ENCODE measurements at places on chromosomes 13 and 19.
A peak's percentile ranks its signal among the peaks of the same experiment; 100 is the strongest.

GRCh38 chr19:6577476-6578125 lies 13.3 kb downstream of the CD70 start:
- peak overlapping the region; percentile 63 for H3K27ac ChIP-seq
- H3K36me3 ChIP-seq = no peaks in the 10 kb centered on the region
- DNase-seq = no peak
- H3K4me1 ChIP-seq = no peaks in the 10 kb centered on the region

GRCh38 chr13:64688893-64689677 lies 2541.1 kb downstream of the PCDH9 start:
- DNase-seq = no peak
- no peaks in the 10 kb centered on the region for H3K4me1 ChIP-seq

DNA sequence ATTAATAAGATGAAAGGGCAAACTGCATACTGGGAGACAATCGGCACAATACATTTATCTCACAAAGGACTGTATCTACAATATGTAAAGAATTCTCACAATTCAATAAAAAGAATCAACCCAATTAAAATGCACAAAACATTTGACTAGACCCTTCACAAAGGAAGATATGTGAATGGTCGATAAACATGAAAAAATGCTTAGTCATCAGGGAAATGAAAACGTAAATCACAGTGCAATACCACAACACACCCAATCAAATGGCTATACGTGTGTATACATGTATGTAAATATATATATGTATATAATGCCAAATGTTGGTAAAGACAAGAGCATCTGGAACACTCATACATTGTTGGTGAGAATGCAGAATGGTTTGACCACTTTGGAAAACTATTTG lies 21.9 kb upstream of the RFC3 start:
- peaks cover 41% of the 10 kb centered on the region for H3K4me1 ChIP-seq
- H3K36me3 ChIP-seq = no peaks in the 10 kb centered on the region
- H3K27ac ChIP-seq = no peak overlapping the region
- DNase-seq = no peak

GRCh38 chr19:10389863-10390262 lies 9.5 kb upstream of the TYK2 start:
- no peak overlapping the region for H3K4me3 ChIP-seq
- DNase-seq = no peak
- H3K27ac ChIP-seq = no peak overlapping the region
- peaks cover 42% of the 10 kb centered on the region for H3K36me3 ChIP-seq
- no peaks in the 10 kb centered on the region for H3K4me1 ChIP-seq

GRCh38 chr13:93561576-93562225 lies 335.1 kb downstream of the GPC6 start:
- no peak for DNase-seq
- H3K36me3 ChIP-seq = no peaks in the 10 kb centered on the region
- H3K27ac ChIP-seq = no peak overlapping the region
- no peak overlapping the region for H3K4me3 ChIP-seq

GRCh38 chr19:12990853-12991252 lies 4.4 kb upstream of the NFIX start:
- no peaks in the 10 kb centered on the region for H3K36me3 ChIP-seq
- H3K4me3 ChIP-seq = no peak overlapping the region
- H3K27me3 ChIP-seq = no peaks in the 10 kb centered on the region

DNA sequence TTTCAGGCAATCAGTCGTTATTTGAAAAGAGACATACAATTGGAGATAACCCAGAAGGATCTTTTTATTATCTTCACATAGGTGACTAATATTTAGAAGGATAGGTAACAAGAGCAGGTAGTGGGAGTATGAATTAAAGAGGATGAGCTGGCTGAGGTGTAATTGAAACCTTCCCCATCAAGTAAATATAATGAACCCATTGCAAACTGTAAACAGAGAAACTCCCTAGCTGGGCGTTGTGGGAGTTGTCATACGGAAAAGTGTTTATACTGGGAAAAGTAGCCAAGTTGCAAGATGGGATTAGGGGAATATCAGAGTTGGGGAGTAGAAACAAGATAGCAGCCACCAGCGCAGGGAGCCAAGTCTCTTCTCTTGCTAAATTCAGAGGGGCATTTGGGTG lies 448.4 kb downstream of the COG6 start:
- H3K36me3 ChIP-seq = no peaks in the 10 kb centered on the region
- DNase-seq = no peak
- H3K27me3 ChIP-seq = no peaks in the 10 kb centered on the region
- H3K4me3 ChIP-seq = no peak overlapping the region
- H3K4me1 ChIP-seq = peaks cover 20% of the 10 kb centered on the region
- no peak overlapping the region for H3K27ac ChIP-seq

DNA sequence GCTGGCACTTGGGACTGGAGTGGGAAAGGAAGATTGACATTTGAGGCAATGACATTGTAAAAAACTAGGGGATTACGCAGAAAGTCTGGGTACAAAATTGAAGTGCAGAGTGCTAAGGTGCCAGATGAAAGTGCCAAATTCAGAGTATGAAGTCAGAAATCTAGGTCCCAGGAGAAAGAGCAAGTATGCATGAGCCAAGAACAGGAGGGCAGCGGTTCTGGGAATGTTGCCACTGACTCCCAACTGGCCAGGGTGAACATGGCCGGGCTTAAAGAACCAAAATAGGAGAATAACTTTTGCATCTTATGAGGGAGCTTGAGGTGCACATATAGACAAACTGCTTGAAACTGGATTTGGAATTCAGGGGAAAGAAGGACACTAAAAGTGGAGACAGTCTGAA lies 495.8 kb upstream of the KLF12 start:
- H3K4me1 ChIP-seq = no peaks in the 10 kb centered on the region
- H3K36me3 ChIP-seq = no peaks in the 10 kb centered on the region
- H3K27ac ChIP-seq = no peak overlapping the region
- H3K27me3 ChIP-seq = no peaks in the 10 kb centered on the region
- DNase-seq = no peak
- H3K4me3 ChIP-seq = no peak overlapping the region

DNA sequence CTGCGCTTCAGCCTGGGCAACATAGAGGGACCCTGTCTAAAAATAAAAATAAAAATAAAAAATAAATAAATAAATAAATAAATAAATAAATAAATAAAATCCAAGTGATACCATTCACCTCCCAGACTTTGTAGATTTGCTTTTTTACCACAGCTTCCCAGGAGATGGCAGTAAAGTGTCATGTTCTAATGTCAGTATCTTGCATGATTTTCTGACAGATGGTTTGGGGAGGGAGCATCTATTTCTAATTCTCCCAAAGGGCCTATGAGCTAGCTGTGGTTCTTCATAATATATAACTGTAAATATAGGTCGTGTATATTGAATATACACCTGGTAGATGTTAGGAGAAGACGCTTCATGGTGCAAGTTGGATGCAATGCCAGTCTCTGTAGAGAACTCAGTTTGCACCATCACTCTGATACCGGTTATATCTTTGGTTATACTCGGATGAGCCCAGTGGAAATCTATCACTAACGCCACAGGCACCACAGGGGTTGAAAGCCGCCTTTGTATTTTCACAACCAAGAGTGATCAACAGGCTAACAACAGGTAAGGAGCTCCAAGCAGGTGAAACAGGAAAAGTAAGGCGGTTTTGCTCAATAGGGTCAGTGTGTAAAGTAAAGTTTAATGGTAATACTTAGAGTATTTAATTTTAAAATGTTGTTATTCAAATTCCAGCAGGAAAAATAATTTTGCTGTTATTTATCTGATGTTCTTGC lies 13.9 kb downstream of the APLP1 start:
- no peaks in the 10 kb centered on the region for H3K27me3 ChIP-seq
- H3K4me3 ChIP-seq = no peak overlapping the region

DNA sequence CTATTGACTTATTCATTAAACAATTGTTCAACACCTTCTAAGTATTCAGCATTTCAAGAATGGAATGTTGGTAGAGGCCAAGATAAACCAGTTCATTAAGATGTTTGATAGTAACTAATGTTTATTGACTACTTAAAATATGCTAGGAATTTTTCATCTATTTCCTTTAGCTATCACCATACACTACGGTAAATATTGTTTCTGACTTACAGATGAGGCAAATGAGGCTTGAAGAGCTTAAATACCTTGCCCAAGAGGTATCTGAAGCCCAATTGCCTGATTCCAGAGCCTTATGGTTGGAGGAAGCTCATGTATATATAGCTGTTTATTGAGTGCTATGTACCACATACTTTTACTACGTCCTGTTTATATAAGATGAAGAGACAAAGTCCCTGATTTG lies 286.2 kb downstream of the NDFIP2 start:
- H3K27ac ChIP-seq = no peak overlapping the region
- no peaks in the 10 kb centered on the region for H3K27me3 ChIP-seq
- H3K4me1 ChIP-seq = no peaks in the 10 kb centered on the region
- no peak overlapping the region for H3K4me3 ChIP-seq
- no peak for DNase-seq
- no peaks in the 10 kb centered on the region for H3K36me3 ChIP-seq

- no peak for DNase-seq
- H3K4me1 ChIP-seq = peaks cover 8% of the 10 kb centered on the region
- H3K27me3 ChIP-seq = no peaks in the 10 kb centered on the region
These were observed 29.2 kb upstream of the MPHOSPH8 start for GRCh38 chr13:19604306-19604705.

GRCh38 chr13:98751861-98752466 lies 508 bp downstream of the SLC15A1 start:
- H3K27me3 ChIP-seq = peaks cover 65% of the 10 kb centered on the region
- no peak for DNase-seq
- H3K36me3 ChIP-seq = no peaks in the 10 kb centered on the region

Measured in esophagus squamous epithelium (tissue), 5 donors.